ENCODE measurements at places on chromosomes 7 and 10.
A peak's percentile ranks its signal among the peaks of the same experiment; 100 is the strongest.

DNA sequence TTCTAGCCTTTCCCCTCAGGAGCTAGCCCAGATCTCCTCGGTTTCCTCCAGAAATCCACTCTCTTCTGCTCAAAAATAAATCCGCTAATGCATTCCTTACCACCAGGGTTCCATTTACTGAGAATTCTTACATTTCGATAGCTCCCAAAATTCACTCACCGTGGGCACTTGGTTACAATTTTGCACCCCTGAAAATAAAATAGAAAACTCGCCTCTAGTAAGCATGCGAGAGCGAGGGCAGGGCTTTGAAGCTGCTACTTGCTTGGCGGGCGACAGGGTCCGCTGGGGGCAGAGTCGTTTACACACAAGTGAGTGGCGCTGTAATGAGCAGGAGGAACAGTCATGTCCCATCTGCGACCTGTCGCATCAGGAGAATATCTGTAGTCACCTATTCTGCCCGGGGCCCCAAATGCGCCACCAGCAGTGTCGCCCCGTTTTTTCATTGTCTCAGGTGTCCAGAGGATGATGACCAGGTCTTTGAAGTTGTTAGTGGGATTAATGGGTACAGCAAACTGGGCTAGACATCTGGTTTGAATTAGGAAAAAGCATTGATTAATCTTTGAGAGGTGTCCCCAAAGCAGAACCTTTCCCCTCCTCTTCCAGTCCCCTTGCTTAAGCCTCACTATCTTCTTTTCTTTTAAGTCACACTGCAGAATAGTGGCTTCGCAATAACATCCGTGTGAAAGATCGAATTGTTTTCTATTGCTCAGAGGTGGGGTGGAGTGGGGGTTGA, 1.2 kb upstream of the MEOX2 start:
- DNase-seq = peak; percentile 40

DNA sequence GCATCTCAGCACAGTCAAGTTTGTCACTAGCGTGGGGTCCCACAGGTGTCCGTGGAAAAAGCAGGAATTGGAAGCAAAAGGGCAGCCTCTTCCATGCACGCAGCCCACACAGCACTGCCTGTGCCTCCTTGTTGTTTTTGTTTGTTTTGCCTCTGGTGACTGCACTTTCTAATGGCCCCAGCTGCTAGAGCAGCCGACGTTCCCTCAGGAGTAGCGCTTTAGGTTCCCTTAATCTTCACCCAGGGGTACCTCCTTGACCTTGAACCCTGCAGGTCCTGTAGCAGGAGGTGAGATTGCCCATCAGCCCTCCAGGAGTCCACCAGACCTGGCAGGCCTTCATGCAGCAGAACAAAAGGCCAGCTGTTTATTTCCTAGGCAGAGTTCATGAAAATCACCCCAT, 210.1 kb downstream of the CACNB2 start:
- DNase-seq = no peak

DNA sequence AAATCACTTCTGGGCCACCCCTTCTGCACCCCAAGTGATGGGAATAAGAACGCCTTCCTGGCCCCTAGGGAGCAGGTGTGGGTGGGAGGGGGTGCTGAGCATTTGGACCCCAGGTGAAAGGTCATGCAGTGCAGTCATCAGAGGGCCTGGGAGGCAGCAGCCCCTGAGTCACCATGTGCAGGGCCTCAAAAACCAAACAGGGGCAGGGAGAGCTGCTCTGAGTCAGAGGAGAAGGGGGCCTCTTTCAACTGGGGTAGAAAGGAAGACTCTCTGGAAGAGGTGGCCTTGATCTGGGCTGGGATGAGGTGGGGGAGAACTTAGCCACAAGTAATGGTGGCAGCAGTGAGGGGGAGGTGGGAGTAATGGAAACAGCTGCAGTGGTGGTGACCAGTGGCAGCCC, 164.3 kb downstream of the BUB3 start:
- no peak for DNase-seq

GRCh38 chr7:101162551-101163278, 2.7 kb downstream of the VGF start:
- peak; percentile 57 for DNase-seq

GRCh38 chr10:14571866-14572507, 202.7 kb downstream of the FAM107B start:
- DNase-seq = peak; percentile 46

DNA sequence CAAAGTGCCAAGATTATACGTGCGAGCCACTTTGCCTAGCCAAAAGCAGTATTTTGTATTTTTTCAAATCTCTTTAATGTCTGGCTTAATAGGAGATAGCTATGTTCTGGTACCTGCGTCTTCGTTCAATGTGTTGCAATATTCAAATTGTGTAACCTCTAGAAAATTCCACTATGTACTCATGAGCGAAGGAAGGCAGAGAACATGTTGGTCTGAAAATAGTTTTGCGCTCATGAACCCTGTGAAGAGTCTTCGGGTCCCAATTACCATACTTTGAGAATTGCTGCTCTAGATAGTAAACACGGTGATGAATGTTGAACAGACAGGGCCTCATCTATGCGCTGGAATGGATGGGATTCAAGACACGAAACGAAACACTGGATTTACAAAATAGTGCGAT, 2.7 kb upstream of the SUV39H2 start:
- DNase-seq = no peak

- no peak for DNase-seq
Observed at GRCh38 chr7:48045195-48045765, 9.9 kb downstream of the C7orf57 start.

- DNase-seq = no peak
Observed at GRCh38 chr10:108872854-108873253, 1050.5 kb downstream of the XPNPEP1 start.

DNA sequence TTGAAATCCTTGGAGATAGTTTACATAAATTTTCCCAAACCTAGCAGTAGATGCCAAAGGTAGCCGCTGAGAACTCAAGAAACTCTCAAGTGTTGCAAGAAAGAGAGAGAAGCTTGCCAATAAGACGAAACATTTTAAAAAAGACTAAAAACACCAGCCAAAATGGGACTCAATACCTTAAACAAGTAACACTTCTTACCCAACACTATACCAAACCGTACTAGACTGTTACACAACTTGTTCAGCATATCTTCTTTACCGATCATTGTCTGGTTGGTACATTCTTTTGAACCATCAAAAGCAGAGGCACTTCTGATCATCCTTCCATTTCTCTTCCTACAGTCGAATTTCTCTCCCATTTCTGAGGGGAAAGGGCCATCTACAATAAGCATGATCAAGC, 4.8 kb upstream of the PTPN12 start:
- DNase-seq = no peak

DNA sequence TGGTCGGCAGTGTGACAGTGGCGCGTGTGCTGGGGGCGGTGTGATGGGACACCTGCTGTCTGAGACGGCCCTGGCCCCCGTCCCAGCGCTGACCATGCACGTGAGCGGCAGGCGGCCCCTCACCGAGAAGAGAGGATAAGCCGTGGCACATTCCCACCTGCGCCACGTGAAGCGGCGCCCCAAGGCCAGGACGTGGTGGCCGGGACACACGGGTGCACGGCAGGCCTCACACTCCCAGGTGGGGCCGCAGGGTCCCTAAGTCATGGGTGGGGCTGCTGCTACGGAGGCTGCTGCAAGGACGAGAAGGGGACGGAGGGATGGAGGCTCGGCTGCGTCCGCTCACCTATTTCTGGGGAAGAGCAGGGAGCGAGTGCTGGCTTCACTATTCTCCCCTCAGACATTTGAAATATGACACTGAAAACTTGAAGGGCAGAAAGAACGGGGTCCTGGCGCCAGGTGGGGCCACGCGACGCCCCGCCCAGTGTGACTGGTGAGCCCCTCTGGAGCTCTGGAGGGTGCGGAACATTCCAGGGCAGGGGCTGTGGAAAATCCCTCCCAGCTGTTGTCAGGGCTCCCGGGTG, 7.5 kb downstream of the CYP2W1 start:
- DNase-seq = no peak

- DNase-seq = no peak
Observed at GRCh38 chr10:73763343-73763742, 18.5 kb upstream of the CHCHD1 start.

DNA sequence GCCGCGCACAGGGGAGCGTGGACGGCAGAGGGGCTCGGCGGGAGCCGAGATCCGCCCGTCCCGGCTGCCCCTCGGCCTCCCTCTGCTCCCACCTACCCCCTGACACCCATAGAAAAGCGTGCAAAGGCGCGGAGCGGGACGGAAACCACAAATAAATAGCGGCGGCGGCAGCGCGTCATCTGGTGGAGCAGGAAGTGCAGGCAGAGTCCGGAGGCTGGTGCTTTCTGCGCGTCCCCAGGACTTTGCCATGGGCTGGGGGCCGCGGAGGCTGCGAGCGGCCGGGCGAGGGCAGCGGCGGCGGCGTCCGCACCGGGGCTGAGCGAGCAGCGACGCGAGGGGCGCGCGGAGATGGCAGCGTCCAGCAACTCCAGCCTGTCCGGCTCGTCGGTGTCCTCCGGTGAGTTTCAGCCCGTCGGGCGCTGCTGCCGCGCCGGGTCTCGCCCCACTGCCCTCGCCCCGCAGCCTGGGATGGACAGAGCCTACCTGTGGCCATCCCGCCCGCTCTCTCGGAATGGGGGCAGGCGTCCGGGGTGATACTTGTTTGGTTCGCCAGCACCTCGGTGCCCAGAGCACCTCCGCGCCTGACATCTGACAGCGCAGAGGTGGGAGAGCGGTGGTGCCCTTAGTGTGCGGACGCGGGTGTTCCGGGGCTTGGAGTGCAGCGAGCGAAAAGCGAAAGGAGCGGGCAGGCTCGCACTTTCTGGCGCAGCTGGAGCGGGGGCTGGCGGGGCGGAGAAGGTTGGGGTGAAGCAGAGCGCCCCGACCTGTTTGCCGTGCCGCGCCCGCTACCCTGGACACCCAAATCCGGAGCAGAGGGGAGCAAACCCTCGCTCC, at the start of gene CHN2:
TSS of gene CHN2 (plus strand) at position 182 of the 834 bp plus-strand sequence.
- peak; percentile 30 for DNase-seq

- peak; percentile 18 for DNase-seq
Observed at GRCh38 chr10:78456649-78457400, 423.2 kb downstream of the RPS24 start.

DNA sequence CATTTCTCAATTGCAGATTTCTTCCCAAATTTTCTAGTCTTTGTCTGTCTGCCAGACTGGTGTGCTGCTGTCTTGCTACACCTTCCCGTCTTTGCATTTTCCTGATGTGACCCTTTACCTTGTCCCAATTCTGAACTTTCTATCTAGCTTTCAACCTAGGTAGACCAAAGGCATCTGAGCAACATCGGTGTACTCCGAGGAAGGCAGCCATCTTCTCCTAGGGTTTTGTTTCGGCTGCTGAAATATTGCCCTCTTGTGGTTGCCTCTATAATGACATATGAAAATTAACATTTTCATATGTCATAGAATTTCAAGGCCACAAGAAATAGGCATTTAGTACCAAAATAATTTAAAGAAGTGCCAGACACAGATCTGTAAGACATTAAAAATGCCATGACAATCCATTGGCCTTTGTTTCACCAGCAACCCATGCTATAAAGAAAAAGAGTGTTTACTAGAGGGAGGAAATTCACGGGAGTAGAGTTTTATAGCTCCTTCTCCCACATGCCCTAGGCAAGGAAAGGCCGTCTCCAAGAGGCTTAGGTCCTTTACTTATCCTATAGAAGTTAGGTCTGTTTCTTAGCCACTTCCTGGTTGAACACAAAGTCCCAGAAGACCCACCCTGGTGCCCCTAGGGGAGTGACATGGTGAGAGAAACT, 23.4 kb downstream of the OR9A2 start:
- DNase-seq = peak; percentile 73

DNA sequence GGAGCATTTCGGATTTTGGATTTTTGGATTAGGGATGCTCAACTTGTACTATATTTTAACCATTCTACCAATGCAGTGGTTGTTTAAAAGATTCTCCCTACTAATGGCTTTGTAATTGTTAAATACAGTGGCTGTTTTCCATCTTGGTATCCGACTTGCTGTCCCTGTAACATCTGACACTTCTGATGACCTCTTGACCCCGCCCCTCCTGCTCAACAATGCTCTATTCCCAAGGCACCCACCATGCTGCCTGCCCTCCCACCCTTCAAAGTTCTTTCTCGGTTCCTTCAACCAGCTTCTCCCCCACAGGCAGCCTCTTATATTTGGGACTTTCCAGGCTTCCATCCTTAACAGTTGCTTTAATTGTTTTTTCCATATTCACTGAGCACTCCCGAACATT, 2.0 kb downstream of the PRTFDC1 start:
- DNase-seq = no peak

- peak; percentile 72 for DNase-seq
Observed at GRCh38 chr10:70132098-70133029, at the start of gene AIFM2. Gene AIFM2 (minus strand): TSS chr10:70132825. CDS start chr10:70124084, 8,741 bp downstream.

DNA sequence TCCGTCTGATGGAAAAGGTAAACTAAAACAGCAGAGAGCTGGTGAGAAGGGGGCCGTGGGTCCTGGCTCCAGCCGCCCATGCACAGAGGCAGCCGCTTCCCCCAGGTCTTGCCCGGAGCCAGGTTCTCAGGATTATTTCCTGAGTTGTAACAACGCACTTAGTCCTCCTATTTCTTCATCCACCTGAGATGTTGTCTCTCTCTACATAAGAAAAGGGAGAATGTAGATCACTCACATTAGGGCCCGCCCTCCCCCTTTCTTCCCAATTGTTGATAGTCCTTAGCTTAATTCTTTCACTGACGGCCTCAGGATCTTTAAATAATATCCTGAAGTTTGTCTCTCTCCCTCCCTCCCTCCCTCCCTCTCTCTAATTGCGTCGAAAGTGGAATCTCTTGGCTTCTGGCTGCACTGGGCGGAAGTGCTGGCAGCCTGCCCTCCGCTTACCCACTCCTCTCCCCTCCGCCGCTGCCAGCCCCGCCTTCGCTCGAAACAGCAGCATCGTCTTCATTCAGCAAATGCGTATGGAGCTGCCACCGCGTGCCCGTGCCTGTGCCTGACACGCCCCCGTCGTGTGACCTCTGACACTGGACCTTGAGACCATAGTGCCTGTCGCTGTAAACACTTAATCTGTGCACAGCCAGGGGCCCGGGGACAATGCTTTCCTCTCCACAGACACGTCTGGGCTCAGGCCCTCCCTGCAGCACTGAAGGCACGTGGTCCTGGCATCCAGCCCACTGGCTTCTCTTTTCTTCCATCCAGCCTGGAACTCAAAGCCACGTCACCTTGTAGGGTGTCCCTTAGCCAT, 174.5 kb upstream of the PPP2R2D start:
- DNase-seq = peak; percentile 1

DNA sequence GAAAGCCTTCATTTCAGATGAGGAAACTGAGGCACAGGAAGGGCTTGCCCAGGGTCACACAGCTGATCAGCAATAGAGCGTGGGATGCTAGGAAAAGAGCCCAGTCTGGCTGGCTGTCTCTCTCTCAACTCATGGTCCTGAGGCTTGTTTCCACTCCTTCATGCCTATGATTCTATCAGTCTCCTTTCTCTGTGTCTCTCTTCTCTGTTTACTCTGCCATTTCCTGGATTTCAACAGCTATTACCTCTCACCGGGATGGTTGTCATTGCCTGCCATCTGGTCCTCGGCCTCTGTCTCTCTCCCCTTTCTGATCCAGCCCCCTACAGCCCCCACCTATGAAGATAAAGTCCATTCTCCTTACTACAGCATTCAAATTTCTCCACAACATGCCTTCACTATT, 93.3 kb upstream of the AGBL3 start:
- no peak for DNase-seq

- no peak for DNase-seq
Observed at GRCh38 chr10:133187906-133188681, 28.1 kb downstream of the KNDC1 start.
